Fibroblast of skin of left biceps (primary cell): ENCODE measurements at places on chromosomes 7 and 10.

DNA sequence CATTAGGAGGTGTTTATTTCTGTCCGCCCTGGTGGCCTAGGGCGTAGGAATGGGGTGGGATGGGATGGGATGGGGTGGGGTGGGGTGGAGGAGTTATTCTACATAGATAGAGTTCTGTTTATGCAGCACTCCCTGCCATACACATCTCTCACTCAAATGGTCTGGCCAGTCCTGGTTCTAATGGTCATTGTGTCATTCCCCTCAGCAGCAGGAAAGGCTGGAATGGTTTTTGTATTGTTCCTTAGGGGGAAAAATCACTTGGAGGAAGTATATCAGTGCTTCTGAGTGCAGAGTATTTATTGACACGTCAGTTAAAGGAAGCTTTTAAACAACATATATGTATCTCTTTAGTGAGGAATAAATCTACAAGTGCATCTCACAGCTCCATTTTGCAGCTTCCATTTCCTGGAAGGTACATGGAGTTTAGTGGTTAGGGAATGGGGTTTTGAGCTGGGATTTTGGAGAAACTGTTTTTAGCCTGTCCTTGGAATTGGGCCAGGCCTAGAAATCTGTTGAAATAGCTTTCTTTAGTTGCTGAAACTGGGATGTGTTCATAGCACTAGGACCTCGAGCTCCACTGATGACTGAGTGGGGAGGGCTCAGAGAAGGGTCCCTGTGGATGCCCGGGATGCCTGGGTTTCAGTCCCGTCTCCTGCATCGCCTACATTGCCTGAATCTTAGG is 8.3 kb downstream of the TSPAN14 start:
- DNase-seq, result no peak

GRCh38 chr10:52334595-52334994 is 20.5 kb downstream of the DKK1 start:
- DNase-seq, result no peak

DNA sequence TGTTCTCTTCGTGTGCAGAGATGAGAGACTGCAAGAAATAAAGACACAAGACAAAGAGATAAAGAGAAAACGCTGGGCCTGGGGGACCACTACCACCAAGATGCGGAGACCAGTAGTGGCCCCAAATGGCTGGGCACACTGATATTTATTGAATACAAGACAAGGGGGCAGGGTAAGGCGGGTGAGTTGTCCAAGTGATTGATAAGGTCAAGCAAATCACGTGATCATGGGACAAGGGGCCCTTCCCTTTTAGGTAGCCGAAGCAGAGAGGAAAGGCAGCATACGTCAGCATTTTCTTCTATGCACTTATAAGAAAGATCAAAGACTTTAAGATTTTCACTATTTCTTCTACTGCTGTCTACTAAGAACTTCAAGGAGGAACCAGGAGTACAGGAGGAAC is 762.1 kb downstream of the TNS3 start:
- DNase-seq, result no peak

DNA sequence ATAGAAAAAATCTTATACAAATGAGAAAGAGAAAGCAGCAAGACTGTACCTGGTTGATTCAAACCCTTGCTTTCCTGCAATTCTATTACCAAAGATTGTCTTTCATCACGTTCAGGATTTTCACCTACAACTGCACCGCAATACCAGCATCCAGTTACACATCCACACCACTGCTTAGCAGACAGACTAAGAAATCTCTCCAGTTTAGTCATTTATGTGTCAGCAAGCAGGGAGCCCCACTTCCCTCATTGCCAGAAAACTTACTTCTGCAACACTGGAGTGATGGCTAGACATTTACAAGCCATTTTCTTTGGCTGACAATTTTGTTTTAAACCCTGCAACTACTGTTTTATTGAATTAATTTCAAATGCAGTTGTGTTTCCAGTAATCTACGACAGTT is 359.6 kb upstream of the MEOX2 start:
- DNase-seq, result no peak

DNA sequence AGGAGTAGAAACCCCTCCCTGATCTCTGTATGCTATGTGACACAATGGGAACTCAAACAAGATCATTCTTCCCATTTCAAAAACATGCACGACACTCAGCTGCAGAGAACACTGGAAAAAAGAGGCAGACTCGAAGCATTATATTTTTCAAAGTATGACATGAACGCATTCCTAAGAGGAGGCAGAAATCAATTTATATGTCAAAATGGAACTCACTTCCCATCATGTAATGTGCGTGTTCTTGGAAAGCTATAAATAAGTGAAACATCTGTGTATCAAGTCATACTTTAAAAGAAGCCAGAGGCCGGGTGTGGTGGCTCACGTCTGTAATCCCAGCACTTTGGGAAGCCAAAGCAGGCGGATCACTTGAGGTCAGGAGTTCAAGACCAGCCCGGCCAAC is 142.7 kb downstream of the ICA1 start:
- no peak for DNase-seq

DNA sequence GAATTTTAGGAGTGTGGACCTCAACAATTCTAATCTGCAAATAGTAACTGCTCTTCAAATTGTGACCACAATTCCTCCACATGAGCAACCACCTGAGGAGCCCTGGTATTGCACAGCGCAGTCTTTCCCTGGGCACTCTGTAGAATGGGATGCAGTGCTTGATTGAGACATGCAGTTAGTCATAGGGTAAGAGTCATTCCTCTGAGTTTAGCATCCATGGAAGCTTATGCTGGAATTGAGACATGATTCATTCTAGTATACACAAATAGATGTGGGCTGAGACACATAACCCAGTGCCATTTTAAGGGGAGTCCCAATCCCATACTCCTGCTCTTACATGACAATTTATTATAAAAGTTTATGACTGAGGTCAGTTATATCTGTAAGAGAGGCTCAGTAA is 582.3 kb upstream of the CNTNAP2 start:
- DNase-seq, result no peak

DNA sequence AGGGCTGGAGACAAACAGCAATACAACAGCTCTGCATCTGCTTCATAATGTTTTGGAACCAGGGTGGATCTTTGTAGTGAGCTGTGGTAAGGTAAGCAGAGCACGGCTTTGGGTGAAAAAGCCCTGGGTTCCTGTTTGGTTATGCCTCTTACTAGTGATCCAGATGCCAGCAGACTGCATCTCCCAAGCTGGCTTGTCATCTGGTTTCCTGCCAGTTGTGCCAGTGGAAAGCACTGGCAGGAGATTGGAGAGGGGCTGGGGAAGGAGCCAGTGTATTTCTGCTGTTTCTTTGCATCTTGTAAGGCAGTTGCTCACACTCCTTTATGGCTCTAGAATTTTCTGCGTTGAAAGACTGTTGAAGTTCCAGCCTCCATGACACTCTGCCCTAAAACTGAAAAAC is 137.6 kb downstream of the TSPAN12 start:
- no peak for DNase-seq

- DNase-seq, result no peak
Observed at GRCh38 chr10:125034675-125035074, 92.8 kb downstream of the ZRANB1 start.

GRCh38 chr10:43746906-43747305 is 98.2 kb upstream of the ZNF32 start:
- DNase-seq, result no peak

DNA sequence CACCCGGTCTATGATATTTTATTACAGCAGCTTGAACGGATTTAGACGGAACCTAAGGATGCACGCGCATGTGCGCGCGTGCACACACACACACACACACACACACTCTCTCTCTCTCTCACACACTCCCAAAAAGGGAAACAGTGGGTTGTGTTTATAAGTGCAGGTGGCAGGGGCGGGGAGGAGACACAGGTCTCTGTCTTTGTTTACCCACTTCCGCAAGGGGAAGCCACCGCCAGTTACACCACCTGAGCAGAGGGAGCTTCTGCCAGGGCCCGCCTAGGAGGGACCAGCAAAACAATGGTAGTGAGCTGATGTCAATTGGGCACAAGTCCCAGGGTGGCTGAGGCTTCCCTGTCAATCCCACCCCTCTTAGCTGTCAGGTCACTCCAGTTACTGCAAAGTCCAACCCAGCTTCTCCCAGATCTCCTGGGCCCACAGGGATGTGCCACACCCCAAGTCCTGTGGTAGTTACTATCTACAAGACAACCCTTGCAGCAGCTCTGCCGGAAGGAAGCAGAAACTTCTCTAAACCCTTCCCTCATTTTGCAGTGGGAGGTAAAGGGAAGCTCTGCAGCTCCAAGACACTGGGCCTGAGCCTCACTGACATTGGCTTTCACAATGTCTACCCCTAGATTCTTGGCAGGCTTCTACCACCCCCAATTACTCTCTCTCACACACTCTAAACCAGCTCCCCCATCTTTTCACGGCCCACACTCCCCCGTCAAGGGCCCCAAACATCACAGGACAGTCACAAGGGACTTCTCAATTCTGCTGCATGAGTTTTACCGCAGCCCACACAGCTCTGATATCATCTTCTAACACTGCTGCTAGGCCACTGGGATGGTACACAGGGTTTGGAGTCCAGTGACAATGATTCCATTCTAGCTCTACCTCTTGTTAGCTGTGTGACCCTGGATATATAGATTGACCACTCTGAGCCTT is 17.6 kb downstream of the ANXA11 start:
- no peak for DNase-seq

DNA sequence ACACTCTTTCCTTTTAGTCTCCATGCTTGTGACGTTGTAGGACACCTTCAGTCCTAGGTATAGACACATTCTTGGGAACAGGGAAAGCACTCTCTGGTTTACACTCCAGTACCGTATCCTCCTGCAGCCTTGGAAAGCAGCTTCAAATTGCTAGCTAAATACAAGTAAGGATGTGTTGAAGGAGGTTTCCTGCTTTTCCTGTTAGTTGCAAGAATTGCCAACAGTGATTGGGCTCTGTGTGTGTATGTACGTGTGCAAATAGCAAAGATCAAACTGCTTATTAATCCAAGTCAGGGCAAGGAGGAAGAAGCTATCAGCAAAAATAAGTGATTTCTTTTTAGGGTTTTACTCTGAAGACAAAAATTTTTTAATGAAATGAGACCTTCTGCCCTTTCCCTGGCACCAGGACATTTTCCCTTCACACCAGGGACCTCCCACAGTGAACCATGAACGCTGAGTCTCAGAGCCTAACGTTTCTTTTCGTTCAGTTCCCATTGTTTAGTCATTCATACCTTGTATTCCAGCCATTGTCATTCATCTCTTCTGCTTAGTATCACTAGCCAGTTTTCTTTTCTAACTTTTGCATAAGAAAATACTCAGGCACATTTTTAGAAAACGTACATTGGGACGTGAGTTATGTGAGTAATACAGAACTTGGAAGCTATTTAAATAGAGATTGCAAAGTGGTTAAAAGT is 36.9 kb upstream of the AUTS2 start:
- DNase-seq, result no peak

DNA sequence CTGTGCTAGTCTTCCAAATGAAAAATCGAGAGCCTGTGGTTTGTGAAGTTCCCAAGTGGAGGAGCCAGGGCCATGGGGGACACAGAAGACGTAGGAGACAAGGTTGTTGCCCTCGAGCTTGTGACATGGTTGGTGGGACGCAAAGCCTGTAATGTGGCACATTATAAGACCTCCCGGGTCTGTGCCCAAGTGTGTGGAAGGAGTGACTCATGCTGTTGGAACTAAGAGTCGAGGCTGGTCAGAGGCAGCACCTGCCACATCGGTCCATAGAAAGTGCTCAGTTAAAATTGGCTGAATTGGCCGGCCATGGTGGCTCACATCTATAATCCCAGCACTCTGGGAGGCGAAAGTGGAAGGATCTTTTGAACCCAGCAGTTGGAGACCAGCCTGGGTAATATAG is 27.0 kb upstream of the PODXL start:
- DNase-seq, result no peak

DNA sequence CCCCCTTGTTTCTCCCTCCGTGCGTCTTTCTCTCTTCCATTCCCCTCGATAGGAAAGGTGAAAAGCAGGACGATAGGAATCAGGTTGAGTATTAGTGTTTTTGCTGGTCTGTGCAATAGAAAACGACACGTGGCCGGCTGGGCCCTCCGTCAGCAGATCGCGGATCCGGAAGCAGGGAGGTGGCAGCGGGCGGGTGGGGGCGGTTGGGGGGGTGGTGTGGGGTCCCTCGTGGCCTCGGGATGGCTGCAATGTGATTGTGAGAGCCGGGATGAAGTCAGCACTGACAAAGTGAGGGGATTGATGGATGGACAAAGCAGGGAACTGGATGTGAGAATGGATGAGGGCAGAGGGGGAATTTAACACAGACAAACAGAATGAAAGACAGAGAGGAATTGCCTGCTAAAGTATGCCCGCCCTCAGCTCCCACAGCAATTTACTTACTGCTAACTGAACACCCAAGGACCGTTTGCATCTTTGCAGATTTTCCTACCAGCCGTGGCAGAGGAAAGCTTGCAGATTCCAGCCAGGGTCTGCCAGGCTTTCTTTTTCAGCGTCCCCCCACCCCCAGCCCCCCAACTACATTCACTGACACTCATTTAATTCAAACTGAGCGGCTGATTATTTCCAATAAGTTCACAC is 280.9 kb downstream of the LRMDA start:
- DNase-seq, result no peak

- DNase-seq, result no peak
Observed at GRCh38 chr7:132757783-132758182, 181.5 kb upstream of the PLXNA4 start.

DNA sequence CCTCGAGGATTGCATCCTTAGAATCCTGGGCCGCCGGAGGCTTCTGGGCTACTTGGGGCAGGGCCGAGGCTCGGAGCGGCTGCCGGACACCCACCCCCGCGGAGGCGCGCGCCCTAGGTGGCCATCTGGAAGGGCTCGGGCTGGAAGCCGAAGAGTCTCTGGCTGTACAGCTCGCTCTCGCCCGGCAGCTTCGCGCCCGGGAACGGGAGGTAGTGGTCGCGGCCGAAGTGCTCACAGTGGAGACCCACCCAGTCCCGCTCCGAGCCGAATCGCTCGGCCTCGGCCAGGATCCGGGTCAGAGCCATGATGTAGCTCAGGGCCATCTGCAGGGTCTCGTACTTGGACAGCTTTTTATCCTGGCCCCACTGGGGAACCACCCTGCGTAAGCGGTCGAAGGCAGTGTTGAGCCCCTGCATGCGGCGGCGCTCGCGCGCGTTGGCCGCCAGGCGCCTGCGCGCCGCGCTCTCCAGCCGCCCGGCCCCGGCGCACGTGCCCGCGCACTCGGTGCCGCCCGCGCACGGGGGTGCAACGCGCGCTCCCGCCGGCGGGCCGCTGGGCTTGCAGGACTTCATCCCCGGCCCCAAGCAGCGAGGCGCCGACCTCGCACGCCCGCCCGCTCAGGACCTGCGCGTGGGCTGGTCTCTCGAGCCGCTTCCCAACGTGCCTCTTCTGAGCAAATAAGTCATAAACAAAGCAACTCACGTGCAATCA is 652 bp downstream of the ATOH7 start:
- DNase-seq, result peak; percentile 26

- DNase-seq, result no peak
Observed at GRCh38 chr7:96998744-96999143, 6.6 kb upstream of the DLX6 start.
